Epithelial cell of prostate (primary cell): ENCODE measurements at places on chromosomes 16 and 17.

DNA sequence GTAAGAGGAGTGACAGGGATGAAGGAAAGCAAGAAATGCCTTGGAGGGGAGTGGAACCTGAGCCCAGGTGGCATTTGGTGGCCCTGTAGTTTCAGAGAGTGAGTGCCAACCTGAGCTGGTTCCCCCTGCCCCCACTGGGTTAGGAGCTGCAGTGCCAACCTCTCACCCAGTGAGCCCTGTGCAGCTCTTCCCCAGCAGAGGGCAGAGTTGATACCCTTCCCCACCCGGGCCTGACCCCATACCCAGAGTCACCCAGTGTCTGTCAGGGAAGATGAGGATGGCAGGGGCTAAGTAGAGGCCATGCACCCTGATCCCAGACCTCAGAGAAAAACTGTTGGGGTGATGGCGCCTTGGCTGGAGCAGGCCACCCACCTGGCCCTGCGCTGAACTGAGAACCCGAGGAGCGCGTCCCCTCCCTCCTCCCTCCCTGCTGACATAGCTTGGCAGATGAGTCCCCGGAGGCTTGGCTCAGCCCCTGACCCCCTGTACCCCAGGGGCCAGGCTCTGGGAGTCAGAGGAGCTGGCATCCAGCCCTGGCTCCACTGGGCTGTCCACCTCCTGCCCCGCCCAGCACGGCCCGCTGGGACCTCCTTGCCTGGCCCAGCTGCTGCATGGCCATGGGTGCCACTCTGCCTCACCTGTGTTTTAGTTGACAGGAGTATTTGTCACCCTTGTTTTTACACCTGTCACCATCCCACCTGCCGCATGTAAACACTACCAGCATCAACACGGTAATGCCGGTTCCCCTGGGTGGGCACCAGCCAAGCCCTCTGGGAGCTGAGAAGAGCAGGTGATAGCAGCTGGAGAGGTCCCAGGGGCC is 113.9 kb downstream of the AMFR start:
- DNase-seq: no peak

DNA sequence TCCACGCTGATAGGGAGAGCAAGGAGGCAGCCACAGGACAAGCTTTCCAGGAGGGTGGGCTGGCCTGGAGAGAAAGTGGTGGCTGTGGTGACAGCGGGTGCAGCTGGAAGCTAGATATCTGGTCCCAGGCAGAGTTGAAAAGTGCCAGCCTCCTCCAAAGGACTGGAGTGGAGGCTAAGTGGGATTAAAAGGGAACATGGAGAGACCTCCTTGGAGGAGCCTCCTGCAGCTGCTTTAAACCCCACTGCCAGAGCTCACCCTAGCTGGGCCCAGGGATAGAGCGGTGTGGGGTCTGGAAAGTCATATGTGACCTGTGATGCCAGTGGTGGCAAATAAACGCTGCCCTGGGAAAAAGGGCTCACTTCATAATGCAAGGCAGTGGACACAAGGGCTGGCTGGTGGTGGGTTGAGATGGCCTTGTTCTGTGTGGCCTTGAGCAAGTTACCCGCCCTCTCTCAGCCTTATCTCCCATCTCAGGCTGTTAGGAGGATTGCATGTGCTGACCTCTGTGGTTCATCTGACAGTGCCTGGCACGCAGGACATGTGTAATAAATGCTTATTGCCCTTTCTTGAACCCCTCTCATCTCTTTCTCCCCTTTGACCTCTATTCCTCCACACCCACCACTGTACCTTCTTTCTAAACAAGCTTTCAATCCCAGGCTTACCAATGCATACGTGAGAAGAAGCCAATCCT is 61.0 kb upstream of the LGALS9 start:
- DNase-seq: no peak

- DNase-seq: no peak
Observed at GRCh38 chr16:11727796-11728543, 14.7 kb downstream of the TXNDC11 start.

- no peak for DNase-seq
Observed at GRCh38 chr17:32960815-32961214, 30.8 kb upstream of the SPACA3 start.

DNA sequence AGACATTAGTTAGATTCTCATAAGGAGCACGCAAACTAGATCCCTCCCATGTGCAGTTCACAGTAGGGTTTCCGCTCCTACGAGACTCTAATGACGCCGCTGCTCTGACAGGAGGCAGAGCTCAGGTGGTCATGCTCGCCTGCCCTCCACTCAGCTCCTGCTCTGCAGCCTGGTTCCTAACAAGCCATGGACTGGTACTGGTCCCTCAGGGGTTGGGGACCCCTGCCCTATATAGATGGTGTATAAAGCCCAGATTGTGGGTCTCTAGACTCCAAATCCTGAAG is 52.1 kb upstream of the LYRM9 start:
- no peak for DNase-seq

GRCh38 chr17:1331708-1332107 is 52.2 kb downstream of the TRARG1 start:
- DNase-seq: no peak

DNA sequence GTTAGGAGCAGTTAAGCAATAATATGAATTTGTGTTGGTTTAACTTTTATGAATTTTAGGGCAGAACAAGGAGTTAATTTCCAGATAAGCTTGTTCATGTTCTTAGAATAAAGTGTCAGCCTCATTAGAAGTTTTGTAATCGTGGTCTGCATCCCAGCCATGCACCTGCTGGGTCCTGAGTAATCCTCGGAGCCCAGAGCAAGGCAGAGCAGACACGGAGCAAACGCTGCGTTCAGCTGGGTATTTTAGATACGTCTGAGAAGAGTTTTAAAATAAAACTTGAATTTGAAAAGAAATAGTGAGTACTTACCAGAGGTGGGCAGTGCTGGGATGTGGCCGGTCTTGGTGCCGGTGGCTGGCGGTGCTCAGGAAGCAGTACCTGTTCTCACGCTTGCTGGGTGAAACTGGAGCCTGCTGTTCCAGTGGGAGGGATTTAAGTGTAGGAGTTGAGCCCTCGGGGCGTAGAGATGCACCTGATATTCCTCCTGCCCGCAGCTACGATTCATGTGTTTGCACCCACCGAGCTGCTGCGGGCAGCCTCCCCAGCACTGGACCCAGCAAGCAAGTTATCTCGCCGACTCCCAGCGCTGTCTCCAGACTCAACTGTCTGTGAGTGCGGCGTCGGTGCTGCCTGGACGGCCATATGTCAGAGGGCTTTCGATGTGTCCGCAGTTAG is at the start of gene ZNF750:
ZNF750 (minus strand) TSS at position 406 of the 676 bp plus-strand sequence. CDS start 7,568 bp downstream, outside the sequence.
- DNase-seq: no peak

- no peak for DNase-seq
Observed at GRCh38 chr17:57395721-57396321, 139.5 kb downstream of the MSI2 start.

- no peak for DNase-seq
Observed at GRCh38 chr17:44268709-44269534, 987 bp upstream of the SLC4A1 start.

DNA sequence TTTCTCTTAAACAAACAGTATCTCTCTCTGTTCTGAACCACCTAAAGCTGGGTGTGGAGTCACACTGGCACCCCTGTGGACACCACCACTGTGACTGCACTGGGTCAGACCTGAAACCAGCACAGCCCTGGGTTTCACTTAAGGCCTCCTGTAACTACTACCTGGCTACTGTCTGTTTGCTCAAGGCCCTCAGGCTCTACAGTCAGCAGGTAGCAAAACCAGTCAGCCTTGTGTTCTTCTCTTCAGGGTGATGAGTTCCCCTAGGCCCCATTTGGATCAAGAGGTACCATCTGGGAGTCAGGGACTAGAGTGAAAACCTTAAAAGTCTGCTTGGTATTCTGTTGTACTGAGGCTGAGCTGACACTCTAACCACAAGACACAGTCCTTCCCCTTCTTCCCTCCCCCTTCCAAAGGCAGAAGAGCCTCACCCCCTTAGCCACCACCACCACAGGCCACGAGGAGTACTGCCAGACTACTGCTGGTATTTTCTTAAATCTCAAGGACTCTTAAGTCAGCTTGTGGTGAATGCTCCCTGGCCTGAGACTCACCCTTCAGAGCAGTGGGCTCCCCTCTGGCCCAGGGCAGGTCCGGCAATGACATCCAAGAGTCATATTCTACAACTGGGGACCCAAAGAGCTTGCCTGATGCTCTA is 153.2 kb upstream of the MON1B start:
- DNase-seq: no peak

DNA sequence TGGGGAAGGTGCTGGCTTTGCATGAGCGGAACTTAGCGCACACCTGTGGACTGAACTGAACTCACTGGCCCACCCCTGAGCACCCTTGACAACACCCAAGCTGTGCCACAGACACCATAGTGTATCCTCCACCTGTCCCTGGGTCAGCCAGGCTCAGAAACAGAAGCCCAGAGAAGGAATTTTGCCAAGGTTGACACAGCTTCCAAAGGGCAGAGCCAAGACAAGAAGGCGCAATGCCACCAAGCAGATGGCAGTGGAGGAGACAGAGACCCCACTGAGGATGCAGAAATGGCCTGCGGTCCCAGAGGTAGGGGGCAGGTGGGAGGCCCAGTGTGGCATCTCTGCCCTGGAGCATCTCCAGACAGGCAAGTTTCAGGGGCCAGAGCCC is 169.0 kb downstream of the ENGASE start:
- no peak for DNase-seq
